ENCODE measurements at places on chromosomes 16 and 17. TPM values are rescaled to one million over a fixed set of nuclear protein-coding genes. Genes with fewer than 3 reads are reported as not detected.

SMYD4 gene
- polyA plus RNA-seq, result 8.2 TPM

SRRM2 gene
- polyA plus RNA-seq, result 11.5 TPM

IL32 gene
- 878 TPM for polyA plus RNA-seq

ACSM2A gene
- not detected for polyA plus RNA-seq

ZG16B gene
- 1.5 TPM for polyA plus RNA-seq

TBC1D3K gene
- not detected for polyA plus RNA-seq

MYO15A gene
- 0.29 TPM for polyA plus RNA-seq

CDK5RAP3 gene
- 84.0 TPM for polyA plus RNA-seq

CDH1 gene
- not detected for polyA plus RNA-seq

C17orf67 gene
- 1.7 TPM for polyA plus RNA-seq

TBC1D3H gene
- polyA plus RNA-seq, result not detected

SPG7 gene
- polyA plus RNA-seq, result 39.7 TPM

KRTAP9-3 gene
- not detected for polyA plus RNA-seq

MYOCD gene
- polyA plus RNA-seq, result not detected

MPV17L gene
- 0.17 TPM for polyA plus RNA-seq

CHST4 gene
- not detected for polyA plus RNA-seq

CYB5B gene
- polyA plus RNA-seq, result 235 TPM

G6PC3 gene
- polyA plus RNA-seq, result 31.5 TPM

TNFSF12 gene
- polyA plus RNA-seq, result 32.1 TPM

TMEM100 gene
- polyA plus RNA-seq, result not detected

PPP1R27 gene
- polyA plus RNA-seq, result not detected

SCNN1B gene
- not detected for polyA plus RNA-seq

CD79B gene
- 51.9 TPM for polyA plus RNA-seq

SDR42E1 gene
- polyA plus RNA-seq, result 0.13 TPM

ASGR2 gene
- polyA plus RNA-seq, result 3.2 TPM

ARHGDIG gene
- polyA plus RNA-seq, result not detected

HOXB4 gene
- 0.53 TPM for polyA plus RNA-seq

DCXR gene
- 144 TPM for polyA plus RNA-seq

PRR35 gene
- not detected for polyA plus RNA-seq

SOX8 gene
- polyA plus RNA-seq, result not detected

CBFA2T3 gene
- not detected for polyA plus RNA-seq

CCDC144A gene
- polyA plus RNA-seq, result 0.74 TPM

VTN gene
- not detected for polyA plus RNA-seq

ZNF423 gene
- polyA plus RNA-seq, result not detected

SLC52A1 gene
- polyA plus RNA-seq, result not detected

CNGB1 gene
- polyA plus RNA-seq, result not detected

JPH3 gene
- not detected for polyA plus RNA-seq

GFOD2 gene
- 6.2 TPM for polyA plus RNA-seq

RASL10B gene
- polyA plus RNA-seq, result not detected

DHRS7C gene
- not detected for polyA plus RNA-seq

SNAI3 gene
- polyA plus RNA-seq, result 9.0 TPM

NGFR gene
- polyA plus RNA-seq, result not detected

SLC5A2 gene
- polyA plus RNA-seq, result 1.9 TPM

RBL2 gene
- polyA plus RNA-seq, result 140 TPM

ST6GALNAC1 gene
- polyA plus RNA-seq, result not detected

HS3ST4 gene
- polyA plus RNA-seq, result not detected

HELZ gene
- polyA plus RNA-seq, result 121 TPM

WSCD1 gene
- not detected for polyA plus RNA-seq

CHST5 gene
- not detected for polyA plus RNA-seq

ENPP7 gene
- 0.16 TPM for polyA plus RNA-seq

Measured in immature natural killer cell (primary cell).